ENCODE measurements at places on chromosomes 11 and 22. TPM values are rescaled to one million over a fixed set of nuclear protein-coding genes. Genes with fewer than 3 reads are reported as not detected.

The CDC42EP2 gene
- 20.3 TPM for total RNA-seq

The PKP3 gene
- total RNA-seq: 170 TPM

The WNT7B gene
- total RNA-seq: 41.8 TPM

GRCh38 chr22:29300807-29301601, 5.4 kb upstream of the GAS2L1 start:
- no peak for DNase-seq

GRCh38 chr22:42866100-42866499, 9.0 kb upstream of the ARFGAP3 start:
- DNase-seq: no peak

- DNase-seq: no peak
Observed at GRCh38 chr11:5701055-5701577, 11.5 kb downstream of the TRIM22 start.

- no peak for DNase-seq
Observed at GRCh38 chr11:78722786-78723185, 148.1 kb upstream of the NARS2 start.

GRCh38 chr11:109039611-109040010, 374.7 kb downstream of the DDX10 start:
- DNase-seq: no peak

DNA sequence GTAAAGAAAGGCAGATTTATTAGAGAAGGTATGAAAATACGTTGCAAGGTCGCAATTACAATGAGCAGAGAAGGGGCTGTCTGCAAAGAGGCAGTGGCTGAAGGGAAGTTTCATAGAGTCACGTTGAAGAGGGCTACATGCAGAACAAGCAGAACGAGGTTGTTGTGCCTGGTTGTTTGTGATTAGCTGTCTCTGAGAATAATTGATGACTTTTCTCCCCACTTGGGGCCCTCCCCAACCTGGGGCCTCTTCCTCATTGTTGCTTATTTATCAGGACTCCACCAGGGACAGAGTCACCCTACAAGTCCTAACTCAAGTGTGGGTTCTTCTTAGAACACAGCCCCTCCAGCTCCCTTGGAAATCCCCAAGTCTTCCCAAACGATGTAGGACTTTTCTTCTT, 29.1 kb downstream of the CSF2RB start:
- no peak for DNase-seq

- DNase-seq: no peak
Observed at GRCh38 chr11:129910360-129910759, 15.0 kb upstream of the NFRKB start.

- no peak for DNase-seq
Observed at GRCh38 chr22:22037740-22038139, 55.2 kb upstream of the TOP3B start.

- DNase-seq: no peak
Observed at GRCh38 chr11:83666149-83666548, 380.0 kb upstream of the CCDC90B start.
